NCI-H460 (cell line): ENCODE measurements at places on chromosomes 5 and 9.

- DNase-seq = no peak
These were observed 40.2 kb downstream of the NAIF1 start for GRCh38 chr9:128026773-128027541.

DNA sequence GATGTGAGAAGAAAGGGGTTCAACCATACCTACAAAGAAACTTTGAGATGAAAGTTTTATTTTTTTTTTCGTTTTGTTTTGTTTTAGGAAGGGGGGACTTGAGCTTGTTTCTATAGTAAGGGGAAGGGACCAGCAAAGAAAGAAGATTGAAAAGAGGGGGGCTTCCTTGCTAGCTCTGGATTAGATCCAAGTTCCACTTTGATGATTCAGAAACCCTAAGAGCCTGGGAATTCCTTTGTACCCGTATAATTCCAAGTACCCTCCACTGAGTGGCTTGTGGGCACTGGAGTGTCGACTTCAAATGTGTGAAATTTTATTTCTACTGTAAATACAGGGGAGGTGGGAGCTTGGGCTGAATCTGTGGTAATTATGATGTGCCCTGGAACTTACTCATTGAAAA is 10.9 kb downstream of the MAMDC2 start:
- DNase-seq = no peak

DNA sequence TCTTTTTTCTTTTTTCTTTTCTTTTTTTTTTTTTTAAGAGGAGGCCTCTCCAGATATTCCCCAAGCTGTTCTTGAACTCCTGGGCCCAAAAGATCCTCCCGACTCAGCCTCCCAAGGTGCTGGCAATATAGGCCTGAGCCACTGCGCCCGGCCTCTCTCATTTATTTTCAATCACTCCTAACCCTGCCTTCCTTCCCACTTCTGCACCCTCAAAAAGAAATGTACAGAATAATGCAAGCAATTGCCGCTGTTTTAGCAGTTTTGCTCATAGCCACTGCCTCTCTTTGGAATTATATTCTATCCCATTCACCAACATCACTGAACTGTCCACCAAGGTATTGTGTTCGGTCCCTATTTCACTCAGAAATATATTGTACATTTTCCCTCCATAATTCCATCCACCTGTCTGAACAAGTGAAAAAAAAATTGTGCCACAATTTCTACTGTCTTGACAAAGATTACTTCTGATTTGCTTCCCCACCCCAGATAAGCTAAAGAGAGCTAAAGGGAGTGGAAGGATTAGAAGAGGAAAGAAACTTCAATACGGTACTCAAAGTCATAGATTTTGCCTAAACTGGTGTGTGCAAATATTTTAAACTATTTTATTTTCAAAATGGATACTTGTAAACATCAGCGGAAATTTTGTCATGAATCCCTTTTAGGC is 1.9 kb downstream of the FNBP1 start:
- no peak for DNase-seq

DNA sequence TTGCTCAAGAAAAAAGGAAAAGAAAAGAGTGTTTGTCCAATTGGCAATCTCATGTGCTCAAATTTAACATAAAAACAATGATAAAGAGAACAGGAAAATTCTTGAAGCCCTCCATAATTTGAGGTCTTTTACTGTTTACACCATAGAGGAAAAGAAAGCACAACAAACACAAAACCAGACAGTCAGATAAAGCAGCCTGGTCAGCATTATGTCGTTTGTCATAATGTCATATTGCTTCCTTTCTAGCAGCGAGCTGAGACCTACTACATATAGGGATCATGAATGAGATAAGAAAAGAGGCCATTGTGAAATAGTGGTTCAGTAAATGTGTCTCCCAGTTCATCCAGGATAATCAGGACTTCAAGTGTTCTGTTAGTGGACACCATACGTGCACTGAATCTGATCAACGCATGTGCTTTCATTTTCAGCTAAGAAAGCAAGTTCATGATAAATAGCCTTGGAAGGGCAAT is 64.7 kb upstream of the SELENOP start:
- DNase-seq = no peak

DNA sequence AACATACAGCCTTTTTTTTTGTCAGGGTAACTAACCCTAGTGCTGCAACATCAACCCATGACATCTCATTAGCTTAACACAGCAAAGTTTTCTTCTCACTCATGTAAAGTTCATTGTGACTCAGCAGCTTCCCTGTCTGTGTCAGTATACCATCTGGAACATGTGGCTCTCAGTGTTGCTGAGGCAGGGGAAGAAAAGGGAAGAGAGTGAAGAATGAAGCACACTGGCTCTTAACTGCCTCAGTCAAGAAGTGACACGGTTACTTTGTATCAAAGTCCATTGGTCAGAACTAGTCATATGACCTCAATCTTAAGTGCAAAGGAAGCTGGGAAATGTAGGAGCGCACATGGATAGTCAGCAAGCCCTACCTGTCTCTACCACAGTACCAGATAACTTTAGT is 185.0 kb upstream of the ELL2 start:
- peak; percentile 56 for DNase-seq

GRCh38 chr5:179225387-179225786 is 119.9 kb downstream of the ADAMTS2 start:
- no peak for DNase-seq
